ENCODE measurements at places on chromosomes 2 and 18.

DNA sequence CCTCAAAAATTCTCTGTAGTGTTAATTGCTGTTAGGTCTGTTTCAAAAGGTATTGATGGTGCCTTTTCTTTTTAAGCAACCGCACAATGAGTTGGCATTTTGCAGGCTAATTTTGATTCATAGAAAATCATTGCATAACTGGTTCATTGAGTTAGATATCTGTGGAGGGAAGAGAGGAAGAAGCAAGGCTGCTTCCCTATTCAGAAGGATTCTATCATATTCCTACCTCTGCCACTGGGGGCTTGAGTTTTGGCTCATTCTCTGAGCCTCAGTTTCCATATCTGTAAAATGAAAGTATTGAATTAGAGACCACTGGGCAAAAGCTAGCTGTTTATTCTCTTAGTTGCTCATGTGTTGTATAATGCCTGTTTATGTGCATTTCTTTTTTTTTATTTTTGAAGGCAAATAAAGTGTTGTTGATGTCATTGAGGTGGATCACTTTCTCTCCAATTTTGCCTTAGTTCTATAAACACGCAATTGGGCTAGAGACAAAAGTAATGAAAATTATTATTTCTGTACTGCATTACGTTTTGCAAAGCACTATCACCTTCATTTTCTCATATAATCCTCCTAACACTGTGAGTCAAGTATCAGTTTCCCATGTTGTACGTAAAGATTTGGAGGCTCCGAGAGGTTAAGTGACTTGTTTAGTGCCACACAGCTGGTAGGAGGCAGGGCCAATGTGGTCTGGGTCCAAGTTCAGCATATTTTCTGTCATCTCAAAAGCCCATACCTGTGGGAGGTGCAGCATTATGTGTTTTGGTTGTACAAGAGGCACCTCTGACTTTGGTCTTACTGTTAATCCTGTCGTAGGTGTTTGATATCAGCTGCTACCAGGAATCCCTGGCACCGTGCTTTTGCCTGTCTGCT lies 5.9 kb downstream of the TRIB2 start:
- DNase-seq: no peak

- DNase-seq: no peak
These were observed 108.4 kb upstream of the MCFD2 start for GRCh38 chr2:47024046-47024445.

DNA sequence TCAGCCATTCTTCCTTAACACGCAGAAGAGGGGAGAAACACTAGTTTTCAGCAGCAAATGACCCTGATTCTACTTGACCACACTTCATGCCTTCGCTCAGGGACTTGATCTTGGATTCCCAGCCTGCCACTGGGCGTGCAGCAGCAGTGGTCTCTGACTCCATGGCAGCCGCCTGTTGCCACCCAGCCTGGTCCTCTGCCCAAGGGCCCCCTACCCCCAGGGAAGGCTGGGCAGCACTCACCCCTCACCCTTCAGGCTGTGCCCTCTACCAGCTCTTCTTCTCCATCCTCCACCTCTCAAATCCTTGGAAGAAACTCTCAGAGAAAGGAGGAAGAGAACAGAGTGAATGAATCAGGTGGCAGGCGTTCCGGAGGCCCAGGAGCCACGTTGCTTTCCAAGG lies 32.1 kb upstream of the RPL31 start:
- no peak for DNase-seq

- peak; percentile 87 for DNase-seq
These were observed 3.6 kb upstream of the DGKD start for GRCh38 chr2:233350708-233351107.

DNA sequence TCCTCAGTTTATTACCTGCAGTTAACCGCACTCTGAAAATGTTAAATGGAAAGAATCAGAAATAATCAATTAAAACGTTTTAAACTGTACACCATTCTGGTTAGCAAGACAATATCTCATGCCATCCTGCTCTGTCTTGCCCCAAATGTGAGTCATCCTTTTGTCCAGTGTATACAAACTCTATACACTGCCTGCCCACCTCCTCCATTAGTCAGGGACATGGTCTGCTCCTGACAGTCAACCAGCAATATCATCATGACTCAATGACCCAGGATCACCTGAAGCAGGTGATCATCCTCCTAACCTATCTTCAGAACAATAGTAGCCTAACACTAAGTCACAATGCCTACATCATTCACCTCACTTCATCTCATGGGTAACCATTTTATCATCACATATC lies 214.7 kb downstream of the KCNH7 start:
- DNase-seq: no peak

- no peak for DNase-seq
These were observed 142.6 kb upstream of the GPC1 start for GRCh38 chr2:240292619-240293525.

DNA sequence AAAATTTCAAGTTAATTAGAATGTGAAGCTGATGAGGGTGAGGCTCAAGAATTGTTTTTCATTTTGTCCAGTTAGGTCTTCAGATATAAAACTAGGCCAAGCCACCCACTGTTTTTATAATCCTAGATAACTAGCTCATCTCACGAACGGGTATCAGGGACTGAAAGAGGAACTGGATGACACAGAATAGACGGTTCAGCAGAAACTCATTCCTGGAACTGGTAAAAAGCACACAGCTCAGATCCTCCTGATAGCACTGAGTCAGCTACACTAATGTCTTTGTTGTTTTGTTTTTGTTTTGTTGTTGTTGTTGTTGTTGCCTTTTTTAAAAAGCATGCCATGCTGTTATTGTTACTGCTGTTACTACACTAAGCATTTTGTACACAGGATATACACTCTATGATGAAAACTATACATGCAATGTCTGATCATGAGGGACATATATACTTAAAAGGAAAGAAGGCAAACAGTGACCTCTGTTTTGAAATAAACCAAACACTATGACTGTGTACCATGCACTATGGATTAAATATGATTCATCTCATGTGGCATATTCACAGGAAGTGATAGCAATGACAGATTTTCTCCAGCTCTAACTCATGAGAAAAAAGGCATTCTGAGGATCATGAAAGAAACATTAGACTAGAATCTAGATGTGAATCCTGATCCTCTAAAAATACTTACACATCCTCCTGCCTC lies 437.6 kb downstream of the NCKAP5 start:
- peak; percentile 7 for DNase-seq

- DNase-seq: no peak
These were observed 95.2 kb upstream of the HS6ST1 start for GRCh38 chr2:128413718-128414341.

DNA sequence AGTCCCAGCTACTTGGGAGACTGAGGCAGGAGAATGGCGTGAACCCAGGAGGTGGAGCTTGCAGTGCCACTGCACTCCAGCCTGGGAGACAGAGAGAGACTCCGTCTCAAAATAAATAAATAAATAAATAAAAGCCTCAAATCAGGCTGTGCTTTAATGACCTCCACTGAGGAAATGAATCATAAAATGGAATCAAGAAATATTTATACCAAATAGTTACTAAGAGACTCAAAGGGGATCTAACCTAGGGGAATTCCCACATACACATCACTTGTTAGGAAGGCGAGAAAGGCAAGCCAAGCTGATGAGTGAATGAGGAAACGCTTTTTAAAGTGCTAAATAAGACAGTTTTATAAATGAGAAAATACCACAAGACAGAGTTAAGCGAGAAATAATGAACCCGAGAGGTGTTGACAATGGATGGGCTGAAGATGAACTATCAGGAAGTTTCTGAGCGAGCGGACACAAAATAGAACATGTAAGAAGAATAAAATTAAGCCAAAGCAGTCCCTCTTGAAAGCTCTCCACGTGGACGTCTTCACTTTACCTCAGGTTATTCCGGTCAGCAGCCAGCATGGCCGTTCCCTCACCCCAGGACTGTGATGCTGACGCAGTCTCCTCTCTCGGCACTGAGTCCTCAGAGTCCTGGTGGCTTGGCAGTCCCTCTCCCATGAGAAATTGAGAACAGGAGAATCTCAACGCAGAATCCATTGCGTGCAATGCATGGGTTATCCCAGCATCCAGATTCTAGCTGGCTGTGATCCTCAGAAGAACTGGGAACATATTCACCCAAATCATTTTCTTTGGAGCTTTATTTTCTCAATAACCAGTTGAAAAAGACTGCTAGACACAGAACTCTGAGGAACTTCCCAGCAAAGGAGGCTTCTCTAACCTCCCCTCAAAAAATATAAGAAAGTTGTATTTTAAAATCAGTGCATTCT lies 22.3 kb downstream of the PXDN start:
- DNase-seq: peak; percentile 97

- peak; percentile 47 for DNase-seq
These were observed 66.4 kb upstream of the MSH2 start for GRCh38 chr2:47336259-47337238.

GRCh38 chr18:59547581-59548182 lies 149.5 kb downstream of the CCBE1 start:
- DNase-seq: peak; percentile 98

DNA sequence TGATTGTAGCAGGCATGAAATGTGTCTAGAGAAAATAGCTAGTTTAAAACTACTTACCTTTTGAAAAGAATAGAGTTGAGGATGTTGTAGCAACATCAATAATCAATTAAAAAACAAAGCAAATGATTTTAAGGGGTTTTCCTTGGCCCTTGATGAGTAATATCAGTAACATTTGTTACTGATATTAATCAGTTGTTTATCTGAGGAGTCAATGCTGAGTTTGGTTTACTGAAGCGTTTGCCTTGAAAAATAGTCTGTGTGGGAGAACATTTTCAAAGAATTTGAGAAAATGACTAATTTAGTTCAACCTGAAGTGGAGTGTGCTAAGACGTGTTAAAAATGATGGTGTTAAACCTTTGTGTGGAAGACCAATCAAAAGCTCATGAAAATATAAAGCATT lies 9.3 kb downstream of the PTH2R start:
- DNase-seq: no peak

- no peak for DNase-seq
These were observed 466.7 kb upstream of the FSHR start for GRCh38 chr2:49621016-49621415.

DNA sequence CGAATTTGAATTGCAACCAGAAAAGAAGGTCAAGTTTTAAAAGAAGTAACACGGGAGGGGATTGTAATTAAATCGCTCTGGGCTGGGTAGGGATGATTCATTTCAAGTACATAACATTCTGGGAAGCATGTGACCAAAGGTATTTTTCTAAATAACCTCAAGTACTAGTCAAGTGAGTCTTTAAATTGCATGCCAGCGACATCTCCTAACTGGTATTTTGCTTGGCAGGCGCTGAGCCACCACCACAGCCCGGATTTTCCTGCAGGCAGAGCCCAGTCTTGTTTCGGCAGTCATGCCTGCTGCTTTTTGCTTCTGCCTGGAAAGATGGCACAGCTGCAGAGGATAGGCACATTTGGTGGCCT lies 33.7 kb upstream of the NPAS2 start:
- DNase-seq: peak; percentile 80

DNA sequence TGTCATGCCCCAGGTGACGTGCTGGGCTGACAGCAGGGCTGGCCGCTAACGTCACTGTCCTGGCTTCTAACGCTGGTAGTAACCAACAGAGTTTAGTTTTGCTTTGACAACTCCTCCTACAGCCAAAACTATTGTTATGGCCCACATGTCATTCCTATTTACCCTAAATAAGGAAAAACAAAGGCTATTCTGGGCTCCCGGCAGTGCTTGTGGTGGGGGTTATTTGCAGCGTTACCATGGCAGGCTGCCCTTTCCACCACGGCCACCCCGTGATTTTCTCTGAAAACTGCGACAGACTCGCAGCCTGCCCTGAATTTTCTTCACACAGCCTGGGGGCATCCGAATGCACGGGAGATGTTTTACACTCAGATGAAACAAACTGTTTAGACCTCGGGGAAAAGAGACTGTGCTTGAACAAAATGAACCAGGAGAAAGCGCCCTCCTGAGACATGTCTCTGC lies 115.2 kb downstream of the FAM210A start:
- DNase-seq: no peak

DNA sequence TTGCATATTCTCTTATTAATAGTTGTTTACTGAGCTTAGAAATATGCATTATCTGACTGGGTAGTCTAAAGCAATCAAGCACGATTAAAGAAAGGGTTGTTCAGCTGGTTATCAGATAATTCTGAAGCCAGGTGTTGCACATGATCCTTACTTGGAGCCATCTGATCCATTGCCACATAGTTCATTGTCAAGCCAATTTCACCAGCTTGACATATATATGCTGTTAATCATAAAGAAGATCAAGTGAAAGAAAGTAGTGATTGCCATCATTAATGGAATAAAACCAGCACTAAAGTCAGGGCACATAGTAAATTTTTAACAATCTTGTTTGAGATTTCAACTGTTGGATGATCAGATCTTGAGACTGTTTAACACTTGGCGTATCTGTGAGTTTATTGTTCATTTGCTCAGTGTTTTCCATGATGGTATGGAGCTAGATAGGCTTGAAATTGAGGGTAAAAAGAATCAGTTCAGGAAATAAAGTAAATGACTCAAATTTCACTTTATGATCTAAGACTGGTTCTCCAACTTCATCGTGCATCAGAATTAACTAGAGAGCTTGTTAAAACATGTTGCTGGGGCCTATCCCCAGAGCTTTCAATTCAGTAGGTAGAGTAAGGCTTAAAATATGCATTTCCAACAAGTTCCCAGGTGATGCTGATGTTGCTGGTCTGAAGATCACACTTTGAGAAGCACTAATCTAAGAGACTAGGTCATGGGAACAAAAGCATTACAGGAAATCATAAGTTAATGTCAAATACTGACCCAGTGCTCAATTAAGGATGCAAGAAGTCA lies 539.6 kb downstream of the SATB2 start:
- no peak for DNase-seq

- DNase-seq: no peak
These were observed 10.8 kb upstream of the MYO1B start for GRCh38 chr2:191234376-191234775.

All from iris pigment epithelial cell (primary cell).